ENCODE measurements at places on chromosomes 5 and 9.

GRCh38 chr9:90724112-90724511 lies 77.5 kb upstream of the SYK start:
- no peak for DNase-seq

DNA sequence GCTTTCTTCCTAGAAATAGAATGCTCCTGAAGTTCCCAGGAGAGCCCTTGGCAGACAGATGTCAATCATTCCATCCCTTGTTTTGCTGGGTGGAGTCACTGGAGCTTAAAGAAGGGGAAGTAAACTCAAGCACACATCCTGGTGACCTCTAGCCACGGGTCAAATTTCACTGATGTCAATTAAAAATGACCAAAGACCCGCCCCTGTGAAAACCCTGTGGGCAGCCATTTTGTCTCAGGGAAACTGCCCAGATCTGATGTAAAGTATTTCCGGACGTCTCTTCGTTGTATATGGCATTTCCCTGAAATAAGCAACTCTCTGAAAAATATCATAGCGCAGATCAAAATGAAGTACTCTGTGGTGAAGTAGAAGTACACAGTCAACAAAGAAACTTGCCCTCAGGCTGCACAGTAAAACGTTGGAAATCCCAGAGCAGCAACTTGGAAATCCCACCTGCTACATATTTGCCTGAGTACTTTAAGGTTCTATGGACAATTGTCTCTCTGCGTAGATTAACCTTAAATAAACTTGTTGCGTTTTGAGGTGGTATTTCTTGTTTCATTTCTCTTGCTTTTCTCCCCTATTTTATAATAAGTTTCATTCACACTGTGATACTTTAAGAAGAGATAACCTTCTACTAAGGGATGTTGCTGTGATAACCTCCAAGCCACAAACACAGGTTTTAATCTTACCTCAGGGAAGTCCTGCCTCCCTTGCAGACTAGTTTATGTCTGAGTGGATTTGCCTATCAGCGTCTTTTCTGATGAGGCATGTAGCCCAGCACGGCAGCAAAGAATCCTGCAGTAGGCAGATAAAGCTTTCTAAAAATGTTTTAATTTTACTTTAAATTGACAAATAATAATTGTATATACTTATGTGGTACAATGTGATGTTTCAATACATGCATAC lies 60.9 kb upstream of the PIP5K1B start:
- DNase-seq = no peak

DNA sequence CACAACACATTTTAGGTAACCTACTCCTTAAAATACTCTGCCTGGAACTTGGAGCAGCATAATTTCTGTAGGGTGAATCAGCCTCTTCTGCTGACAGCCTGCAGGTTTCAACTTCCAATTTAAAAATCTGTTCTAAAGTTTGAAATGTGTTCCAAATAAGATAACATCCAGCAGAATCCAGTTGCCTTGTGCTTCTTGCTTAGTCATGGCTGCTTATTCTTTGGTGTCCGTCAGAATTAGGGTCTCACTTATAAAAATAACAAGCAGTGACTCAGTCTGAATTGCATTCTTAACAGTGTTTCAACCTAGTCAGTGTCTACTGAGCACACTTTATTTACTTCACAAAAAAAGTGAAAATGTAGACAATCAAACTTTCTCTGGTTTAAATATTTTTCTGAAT lies 3.7 kb downstream of the CDH6 start:
- no peak for DNase-seq

GRCh38 chr5:144436007-144436406 lies 265.3 kb downstream of the KCTD16 start:
- no peak for DNase-seq

- DNase-seq = no peak
Observed at GRCh38 chr5:11222169-11222568, 461.1 kb upstream of the DAP start.

GRCh38 chr9:27499451-27499850 lies 24.6 kb upstream of the IFNK start:
- no peak for DNase-seq

GRCh38 chr5:102561894-102562760 lies 63.3 kb upstream of the SLCO6A1 start:
- no peak for DNase-seq

DNA sequence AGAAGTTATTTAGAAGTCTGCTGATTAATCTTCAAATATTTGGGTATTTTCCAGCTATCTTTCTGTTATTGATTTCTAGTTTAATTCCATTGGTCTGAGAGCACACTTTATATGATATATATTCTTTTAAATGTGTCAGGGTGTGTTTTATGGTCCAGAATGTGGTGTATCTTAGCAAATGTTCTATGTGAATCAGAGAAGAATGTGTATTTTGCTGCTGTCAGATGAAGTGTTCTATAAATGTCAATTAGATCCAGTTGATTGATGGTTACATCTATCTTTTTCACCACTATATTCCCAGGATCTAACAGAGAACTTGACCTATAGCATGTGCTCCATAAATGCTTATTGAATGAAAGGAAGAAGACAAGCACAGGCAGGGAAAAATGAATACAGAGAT lies 17.5 kb upstream of the ERAP1 start:
- no peak for DNase-seq
